ENCODE measurements at places on chromosomes 12 and 14.

- DNase-seq = no peak
Observed at GRCh38 chr12:113719911-113720591, 246.1 kb downstream of the RBM19 start.

- no peak for DNase-seq
Observed at GRCh38 chr12:125418902-125419564, 353.8 kb downstream of the AACS start.

DNA sequence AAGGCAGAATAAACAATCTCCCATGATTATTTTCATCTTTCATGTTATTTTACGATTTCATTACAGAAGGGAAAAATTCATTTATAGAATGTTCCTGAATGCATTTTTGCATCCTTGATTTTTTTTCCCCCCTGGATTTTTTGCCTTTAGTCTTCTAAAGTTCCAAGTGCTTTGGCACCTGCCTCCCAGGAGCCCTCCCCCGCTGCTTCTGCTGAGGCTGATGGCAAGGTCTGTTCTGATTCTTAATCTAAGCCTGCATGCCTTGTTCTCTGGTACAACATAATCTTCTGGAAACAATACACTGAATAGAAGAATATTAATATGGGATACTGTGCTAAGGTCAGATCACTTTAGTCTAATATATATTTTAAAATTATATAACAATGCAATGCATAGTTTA is 18.0 kb downstream of the YARS2 start:
- DNase-seq = no peak

GRCh38 chr12:47737936-47738594 is 12.8 kb upstream of the ENDOU start:
- DNase-seq = no peak

DNA sequence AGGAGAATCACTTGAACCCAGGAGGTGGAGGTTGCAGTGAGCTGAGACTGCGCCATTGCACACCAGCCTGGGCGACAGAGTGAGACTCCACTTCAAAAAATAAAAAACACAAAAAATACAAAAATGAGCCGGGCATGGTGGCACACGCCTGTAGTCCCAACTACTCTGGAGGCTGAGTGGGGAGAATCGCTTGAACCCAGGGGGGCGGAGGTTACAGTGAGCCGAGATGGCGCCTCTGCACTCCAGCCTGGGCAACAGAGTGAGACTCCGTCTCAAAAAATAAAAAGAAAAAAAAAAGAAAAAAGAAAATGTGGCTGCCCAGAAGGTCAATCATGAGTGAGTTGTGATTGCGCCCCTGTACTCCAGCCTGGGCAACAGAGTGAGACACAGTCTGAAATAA is 9.2 kb downstream of the DNAJC22 start:
- DNase-seq = no peak

DNA sequence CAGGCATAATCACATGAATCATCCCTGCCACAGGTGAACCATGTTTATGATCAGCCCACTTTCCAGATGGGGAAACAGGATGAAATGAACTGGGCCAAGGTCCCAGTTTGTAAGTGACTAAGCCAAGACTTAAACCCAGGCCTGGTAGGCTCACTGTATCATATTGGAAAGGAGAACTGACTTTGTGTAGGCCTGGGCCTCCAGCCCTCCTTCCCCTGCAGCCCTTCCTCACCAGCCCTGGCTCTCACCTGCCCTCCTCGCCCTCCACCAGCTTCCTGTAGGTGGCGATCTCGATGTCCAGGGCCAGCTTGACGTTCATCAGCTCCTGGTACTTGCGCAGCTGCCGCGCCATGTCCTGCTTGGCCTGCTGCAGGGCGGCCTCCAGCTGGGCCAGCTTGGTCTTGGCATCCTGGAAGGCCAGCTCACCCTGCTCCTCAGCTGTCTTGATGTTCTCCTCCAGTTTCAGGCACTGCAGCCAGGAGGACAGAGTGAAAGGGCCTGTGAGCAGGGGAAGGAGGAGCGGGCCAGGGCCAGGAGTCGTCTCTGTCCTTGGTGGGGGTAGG is 19.8 kb downstream of the KRT80 start:
- DNase-seq = no peak

GRCh38 chr14:24889843-24890242 is 160.1 kb downstream of the STXBP6 start:
- DNase-seq = no peak

DNA sequence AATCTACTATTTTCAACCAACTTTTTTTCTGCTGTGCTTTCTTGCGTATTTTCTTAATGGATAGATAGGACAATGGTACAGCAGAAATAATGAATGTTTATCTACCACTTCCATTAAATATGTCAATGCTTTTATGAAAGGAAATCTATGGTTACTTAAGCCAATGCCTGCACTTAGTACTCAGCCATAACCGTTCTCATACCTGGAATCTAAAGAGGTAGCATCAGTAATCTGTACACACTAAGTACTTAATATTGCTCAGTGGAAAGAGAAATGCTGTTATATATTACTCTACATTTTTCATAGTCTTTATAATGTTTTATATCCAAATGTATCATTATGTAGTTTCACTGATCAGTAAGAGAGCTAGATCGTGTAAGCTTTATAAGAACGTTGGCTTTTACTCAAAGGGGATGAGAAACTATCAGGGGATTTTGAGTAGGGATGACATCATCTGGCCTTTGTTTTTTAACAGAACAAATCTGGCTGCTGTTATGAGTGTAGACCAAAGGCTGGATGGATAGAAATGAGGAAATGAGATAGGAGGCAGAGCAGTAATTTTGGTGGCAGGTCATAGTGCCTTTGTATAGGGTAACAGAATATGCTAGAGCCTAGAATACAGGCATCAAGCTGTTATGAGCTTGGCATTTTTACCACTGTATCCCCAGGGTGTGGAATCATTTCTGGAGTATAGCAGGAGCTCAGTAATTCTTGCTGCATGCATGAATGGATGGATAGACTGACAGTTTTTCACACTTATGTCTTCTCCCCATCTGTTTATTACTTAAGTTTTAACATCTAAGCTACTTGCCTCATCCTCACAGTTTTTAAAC is 34.0 kb downstream of the ALG10B start:
- no peak for DNase-seq

GRCh38 chr12:124504273-124505000 is 63.0 kb downstream of the NCOR2 start:
- DNase-seq = no peak

DNA sequence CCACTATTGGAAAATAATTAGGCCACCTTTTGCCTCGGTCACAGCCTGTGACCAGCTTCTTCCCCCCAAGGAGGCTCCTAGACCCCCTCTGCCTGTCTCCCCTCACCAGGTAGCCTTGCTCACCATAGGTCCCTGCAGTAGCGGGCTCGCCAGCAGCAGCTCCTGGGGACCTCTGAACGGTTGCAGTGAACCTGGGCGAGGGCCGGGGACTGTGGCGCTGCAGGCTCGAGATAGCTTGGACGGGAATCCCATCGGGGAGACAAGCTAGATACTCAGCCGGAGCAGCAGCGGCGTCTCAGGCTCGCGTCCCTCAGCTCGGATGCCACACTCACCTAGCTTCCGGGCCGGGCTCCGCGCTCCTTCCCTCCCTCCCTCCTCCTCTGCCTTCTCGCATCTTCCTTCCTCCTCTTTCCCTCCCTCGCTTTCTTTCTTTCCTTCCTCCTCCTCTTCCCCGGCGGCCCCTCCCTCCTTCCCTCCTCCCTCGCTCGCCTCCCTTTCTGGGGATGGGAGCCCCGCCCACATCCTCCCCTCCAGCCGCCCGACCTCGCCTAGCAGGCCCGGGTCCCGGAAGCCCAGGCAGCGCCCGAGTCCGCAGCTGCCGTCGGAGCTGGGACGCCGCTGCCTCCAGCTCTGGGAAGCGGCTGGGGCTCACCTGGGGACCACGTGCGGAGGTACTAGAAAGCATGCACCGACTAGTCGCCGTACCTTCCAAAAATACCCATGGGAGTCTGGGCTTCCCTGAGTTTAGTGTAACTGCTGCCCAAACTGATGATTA is at the start of gene BMP4:
Gene BMP4, minus strand, starts transcription at position 399 of the 775 bp plus-strand sequence. CDS start 4,603 bp downstream, outside the sequence.
- no peak for DNase-seq

GRCh38 chr12:56143870-56144269 is 8.5 kb upstream of the MYL6B start:
- no peak for DNase-seq

DNA sequence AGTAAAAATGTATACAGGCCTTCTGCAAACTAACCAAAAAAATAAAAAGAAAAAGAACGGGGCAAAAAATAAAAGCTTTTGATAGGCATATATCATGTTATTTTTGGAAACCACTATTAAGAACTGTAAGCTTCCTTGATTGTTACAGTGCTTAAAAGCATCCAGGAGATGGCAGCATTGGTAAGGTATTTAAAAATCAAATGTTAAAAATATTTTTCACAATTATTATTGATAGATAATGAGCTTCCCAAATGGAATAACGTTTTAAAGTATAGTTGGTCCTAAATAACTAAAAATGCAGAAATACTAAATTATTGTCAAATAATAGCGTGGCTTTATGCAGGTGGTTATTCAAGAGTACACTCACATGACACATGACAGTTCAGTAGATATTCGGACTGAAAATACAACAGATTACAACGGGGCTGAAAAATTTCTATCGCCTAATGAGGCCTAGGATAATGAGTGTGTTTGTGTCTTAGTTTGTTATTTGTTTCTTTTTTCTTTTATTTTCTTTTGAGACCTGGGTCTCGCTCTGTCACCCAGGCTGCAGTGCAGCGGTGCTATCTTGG is 127.2 kb upstream of the ATF7IP start:
- DNase-seq = no peak

DNA sequence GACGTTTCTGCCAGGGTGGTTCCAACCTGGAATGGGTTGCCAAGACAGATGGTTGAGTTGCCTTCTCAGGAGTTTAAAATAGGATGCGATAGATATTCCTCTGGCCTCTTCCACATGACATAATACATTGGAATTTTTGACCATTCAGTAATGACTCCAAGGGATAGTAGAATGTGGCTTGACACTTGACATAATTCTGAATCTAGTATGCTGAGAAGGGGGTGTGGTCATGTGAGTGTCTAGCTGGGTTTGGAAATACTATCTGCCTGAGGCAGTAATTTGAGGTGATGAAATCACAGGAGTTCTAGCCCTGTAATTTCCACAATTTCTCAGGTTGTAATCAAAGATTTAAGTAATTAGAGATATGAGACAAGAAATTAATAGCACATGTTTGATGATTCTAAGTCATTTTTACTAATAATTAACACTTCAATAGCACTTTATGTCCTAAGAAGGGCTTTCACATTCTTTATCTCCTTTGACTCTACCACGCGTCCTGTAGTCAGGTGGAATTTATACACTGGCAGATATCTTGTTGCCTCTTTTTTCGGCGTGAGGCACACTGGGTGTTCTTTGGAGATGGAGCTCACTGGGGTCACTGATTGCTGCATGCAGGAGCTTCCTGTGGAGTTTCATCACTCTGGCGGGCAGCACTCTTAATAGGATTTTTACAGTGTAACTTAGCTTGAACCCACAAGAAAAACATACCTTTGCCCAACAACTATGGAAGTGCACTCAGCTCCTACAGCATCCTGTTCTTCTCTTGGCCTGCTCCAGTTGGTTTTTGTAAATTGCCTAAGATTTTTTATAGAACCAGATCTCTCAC is 3.2 kb upstream of the AMIGO2 start:
- no peak for DNase-seq

DNA sequence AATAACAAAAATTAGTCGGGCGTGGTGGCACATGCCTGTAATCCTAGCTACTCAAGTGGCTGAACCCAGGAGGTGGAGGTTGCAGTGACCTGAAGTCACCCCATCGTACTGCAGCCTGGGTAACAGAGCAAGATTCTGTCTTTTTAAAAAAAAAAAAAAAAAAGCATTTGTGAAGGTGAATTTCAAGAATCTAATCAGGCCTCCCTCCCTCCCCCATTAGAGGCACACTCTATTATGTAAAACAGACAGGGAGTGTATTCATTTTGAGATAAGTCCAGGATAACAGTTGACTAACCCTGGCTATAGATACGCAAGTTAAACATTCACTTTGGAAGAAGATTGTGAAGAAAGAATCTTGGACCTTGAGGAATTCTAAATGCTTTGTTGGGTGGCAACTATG is 2.9 kb downstream of the RESF1 start:
- no peak for DNase-seq

GRCh38 chr12:15546102-15546701 is 223.9 kb downstream of the PTPRO start:
- no peak for DNase-seq

DNA sequence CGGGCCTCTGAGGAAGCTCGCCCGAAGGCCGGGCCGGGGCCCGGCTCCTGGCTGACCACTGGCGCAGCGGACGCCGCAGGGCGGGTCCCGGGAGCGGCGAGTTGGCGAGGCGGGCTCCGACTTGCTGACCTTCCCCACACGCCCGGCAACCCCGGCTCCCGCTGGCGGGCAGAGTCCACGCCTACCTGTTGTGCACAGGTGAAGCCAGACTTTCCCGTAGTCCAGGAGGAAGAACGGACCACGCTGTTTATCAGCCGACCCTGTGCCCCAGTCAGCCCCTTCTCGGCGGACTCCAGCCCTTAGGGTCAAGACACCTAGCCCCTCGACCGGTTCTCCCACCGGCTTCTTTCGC is 407 bp downstream of the HEATR5A start:
- DNase-seq = no peak

GRCh38 chr14:54314365-54315104 is 82.3 kb upstream of the CDKN3 start:
- DNase-seq = no peak

DNA sequence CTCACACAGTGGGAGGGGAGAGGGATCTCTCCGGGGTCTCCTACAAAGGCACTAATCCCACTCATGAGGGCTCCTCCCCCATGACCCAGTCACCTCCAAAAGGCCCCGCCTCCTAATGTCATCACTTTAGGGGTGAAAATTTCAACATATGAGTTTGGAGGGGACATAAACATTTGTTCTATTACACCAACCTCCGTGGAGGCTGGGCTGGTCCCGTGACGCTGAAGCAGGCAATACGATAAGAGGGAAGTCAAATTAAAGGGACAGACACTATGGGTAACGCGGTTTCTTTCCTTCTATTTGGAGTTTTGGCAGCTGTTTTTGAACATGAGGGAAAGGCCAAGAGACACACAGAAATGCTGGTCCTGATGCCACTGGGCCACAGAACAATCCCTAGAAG is 175.7 kb upstream of the VASH1 start:
- no peak for DNase-seq

GRCh38 chr12:98256830-98257229 is 258.6 kb upstream of the TMPO start:
- no peak for DNase-seq

GRCh38 chr14:25231004-25231403 is 181.1 kb upstream of the STXBP6 start:
- DNase-seq = no peak

DNA sequence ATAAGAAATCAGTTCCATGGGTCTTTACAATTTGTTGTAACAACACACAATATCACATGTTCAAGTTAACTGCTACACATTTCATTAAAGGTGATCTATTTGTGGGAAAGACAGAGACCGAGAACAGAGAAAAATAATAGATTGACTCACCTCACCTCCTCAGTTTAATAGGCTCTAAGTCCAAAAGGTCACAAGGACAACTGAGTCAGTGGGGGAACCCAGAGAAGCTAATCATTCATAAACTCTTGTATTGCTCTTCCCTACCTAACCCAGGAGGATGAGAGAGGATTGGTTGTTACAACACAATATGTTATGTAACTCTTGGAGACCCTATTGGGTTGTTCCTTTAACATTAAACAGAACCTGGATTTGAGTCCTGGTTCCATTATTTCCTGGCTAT is 72.2 kb upstream of the CRY1 start:
- DNase-seq = no peak
